ENCODE measurements at places on chromosomes 1 and 21. TPM values are rescaled to one million over a fixed set of nuclear protein-coding genes. Genes with fewer than 3 reads are reported as not detected.

The C1QTNF12 gene
- 1.8 TPM for total RNA-seq

The ITLN2 gene
- not detected for total RNA-seq

The TCP10L gene
- total RNA-seq: 2.4 TPM

The PROX1 gene
- 0.27 TPM for total RNA-seq

The AP4B1 gene
- total RNA-seq: 15.3 TPM

The THEM5 gene
- not detected for total RNA-seq

The MRPS6 gene
- 39.6 TPM for total RNA-seq

The AKR1A1 gene
- total RNA-seq: 206 TPM

The OR6K3 gene
- 0.68 TPM for total RNA-seq

The AADACL4 gene
- not detected for total RNA-seq

The CAMK2N1 gene
- 74.0 TPM for total RNA-seq

The TMEM200B gene
- total RNA-seq: 0.73 TPM

The TMOD4 gene
- total RNA-seq: not detected

The LSS gene
- 37.6 TPM for total RNA-seq

The TINAGL1 gene
- 0.75 TPM for total RNA-seq

All from motor neuron (in vitro differentiated cells).